Naive thymus-derived CD8-positive, alpha-beta T cell (primary cell): ENCODE measurements at places on chromosomes 4 and X. TPM values are rescaled to one million over a fixed set of nuclear protein-coding genes. Genes with fewer than 3 reads are reported as not detected.

- no peaks in the 10 kb centered on the region for H3K36me3 ChIP-seq
- H3K27ac ChIP-seq: peak overlapping the region; percentile 98
- H3K27me3 ChIP-seq: no peaks in the 10 kb centered on the region
- H3K4me3 ChIP-seq: peak overlapping the region; percentile 59
- peaks cover 60% of the 10 kb centered on the region for H3K4me1 ChIP-seq
Measured at GRCh38 chr4:142701017-142701416, 145.1 kb downstream of the INPP4B start.

DNA sequence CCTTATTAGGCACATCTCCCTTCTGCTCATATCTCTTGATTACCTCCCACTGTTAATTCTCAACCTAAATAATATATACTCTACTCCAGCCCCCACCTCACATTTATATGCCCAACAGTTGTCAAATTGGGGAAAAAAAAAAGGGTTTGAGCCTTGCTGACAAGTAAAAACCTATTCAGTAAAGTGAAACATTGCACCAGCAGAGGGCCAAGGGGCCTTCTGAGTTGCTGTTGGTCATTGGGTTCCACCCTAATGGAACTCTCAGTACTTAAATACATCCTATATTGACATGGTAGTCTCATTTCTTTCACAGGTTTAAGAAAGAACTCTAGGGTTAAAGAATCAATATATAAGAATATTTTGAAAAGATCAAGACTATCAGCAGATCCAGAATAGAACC is 362.2 kb downstream of the SMARCA1 start:
- DNase-seq: no peak
- no peaks in the 10 kb centered on the region for H3K4me1 ChIP-seq
- no peaks in the 10 kb centered on the region for H3K27me3 ChIP-seq
- no peak overlapping the region for H3K4me3 ChIP-seq

- H3K27ac ChIP-seq: no peak overlapping the region
- H3K4me3 ChIP-seq: no peak overlapping the region
- peaks cover 7% of the 10 kb centered on the region for H3K36me3 ChIP-seq
- DNase-seq: no peak
- H3K27me3 ChIP-seq: no peaks in the 10 kb centered on the region
- peaks cover 10% of the 10 kb centered on the region for H3K4me1 ChIP-seq
Measured at GRCh38 chr4:39568805-39569204, 41.6 kb upstream of the UGDH start.

Gene AADAT
- not detected for total RNA-seq

Gene BEND2
- not detected for total RNA-seq

Gene ADH5
- total RNA-seq: 84.9 TPM

Gene COL25A1
- total RNA-seq: 1.2 TPM
